ENCODE measurements at places on chromosomes 1 and 21.
A peak's percentile ranks its signal among the peaks of the same experiment; 100 is the strongest.

DNA sequence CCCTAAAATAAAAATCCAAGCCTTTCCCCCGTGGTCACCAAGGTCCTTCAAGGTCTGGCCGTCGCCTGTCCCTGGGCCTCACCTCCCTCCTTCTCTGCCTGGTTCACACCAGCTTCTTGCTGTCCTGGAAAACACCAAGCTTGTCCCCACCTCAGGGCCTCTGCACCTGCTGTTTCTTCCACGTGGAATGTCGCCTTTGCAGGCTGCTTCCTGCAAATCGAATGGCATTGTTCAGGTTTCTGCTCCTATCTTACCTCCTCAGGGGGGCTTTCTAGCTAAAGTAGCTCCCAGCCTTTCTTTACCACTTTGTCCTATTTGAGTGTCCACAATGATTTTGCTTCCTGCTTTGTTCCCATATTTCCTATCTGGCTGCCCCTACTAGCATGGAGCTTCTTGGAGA is 3.3 kb upstream of the CASZ1 start:
- DNase-seq = no peak

DNA sequence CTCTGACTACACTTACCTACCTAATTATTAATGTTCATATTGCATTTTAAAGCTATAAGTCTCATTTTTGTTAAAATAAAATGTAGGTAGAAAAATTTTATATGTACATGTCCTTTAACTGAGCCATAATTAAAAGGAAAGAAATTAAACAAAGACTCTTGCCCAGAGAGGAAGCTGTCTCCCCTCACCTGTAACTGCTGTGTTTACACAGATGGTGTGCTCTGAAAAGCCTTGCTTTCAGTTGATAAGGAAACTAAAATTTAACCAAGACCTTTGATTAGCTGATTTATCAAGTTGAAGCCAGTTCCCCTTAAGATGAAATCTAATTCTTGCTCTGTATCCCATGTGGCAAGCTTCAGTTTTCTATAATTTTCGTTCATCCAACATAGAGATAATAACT is 213.5 kb downstream of the LYPLAL1 start:
- no peak for DNase-seq

GRCh38 chr1:115534106-115534505 is 107.7 kb upstream of the VANGL1 start:
- DNase-seq = no peak

DNA sequence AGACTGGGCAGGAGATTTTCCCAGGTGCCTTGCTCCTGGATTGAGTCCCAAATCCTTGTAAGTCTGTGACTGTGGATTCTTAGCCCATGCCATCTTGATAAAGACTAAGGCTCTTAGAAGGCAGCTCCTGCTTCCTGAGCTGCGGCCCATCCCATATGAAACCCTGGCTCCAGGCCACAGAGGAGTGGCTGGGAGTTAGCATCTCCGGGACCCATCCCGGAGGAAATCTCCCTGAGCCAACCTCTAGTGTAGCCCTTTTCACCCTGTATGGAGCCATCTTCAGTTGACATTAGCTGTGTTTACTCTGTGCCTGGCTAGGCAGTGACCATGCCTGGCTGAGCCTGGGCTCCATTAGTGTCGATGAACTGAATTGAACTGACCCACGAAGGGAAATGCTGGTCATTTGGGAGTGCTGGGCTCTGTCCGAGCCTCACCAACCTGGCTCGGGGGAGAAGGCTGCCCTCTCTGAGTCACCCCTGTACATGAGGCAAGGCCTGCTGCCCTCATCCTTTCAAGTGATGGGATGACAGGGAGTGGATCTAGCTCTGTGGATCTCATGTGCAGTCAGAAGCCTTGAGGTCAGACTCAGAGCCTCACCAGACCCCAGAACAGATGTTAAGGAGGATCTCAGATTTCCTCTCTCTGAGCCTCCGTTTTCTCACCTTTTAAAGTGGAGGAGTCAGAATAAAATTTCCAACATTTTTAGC is 37.5 kb downstream of the LGR6 start:
- DNase-seq = no peak

GRCh38 chr1:77716065-77716464 is 33.6 kb upstream of the ZZZ3 start:
- no peak for DNase-seq

GRCh38 chr1:41726292-41726691 is 192.4 kb downstream of the HIVEP3 start:
- DNase-seq = no peak

GRCh38 chr1:6794164-6794563 is 8.9 kb downstream of the CAMTA1 start:
- DNase-seq = no peak

DNA sequence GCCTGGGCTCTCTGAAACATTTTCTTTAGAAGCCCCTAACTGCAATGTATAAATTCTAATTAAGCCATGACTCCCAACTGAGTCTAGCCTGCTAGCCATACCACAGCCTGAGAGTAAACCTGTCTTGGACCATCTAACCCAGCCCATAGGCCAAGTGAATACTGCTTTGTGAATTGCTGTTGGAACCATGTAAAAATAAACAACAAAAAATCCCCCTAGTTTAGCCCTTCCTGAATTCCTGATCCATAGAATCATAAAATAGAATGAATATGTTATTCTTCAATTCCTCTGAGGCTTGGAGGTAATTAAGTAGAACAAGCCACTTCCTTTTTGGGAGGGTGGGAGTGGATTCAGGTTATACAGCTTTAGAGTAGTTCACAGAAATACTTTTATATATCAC is 1496.4 kb downstream of the MRPL39 start:
- no peak for DNase-seq

DNA sequence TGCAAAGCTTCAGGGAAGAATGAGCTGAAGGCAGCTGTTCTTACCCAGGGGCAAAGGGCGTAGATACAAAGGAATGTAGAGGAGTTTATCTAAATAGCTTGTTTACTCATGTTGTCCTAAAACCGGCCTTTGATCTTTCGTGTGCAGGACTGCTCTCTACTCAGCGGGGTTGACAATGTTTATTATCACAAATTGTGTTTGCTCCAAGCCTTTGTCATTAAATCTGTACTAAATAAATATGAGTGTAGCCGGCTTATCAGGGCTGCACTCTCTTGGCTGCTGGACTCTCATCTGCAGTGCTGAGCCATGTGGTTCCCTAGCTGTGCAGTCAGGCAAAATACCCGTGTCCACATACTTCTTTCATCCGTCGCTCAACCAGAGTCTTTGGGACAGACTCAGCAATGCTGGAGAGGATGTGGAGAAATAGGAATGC is 199.0 kb downstream of the LBR start:
- no peak for DNase-seq

GRCh38 chr1:3384407-3384806 is 70.1 kb upstream of the ARHGEF16 start:
- no peak for DNase-seq

GRCh38 chr1:74425676-74426075 is 86.7 kb downstream of the LRRC53 start:
- DNase-seq = no peak

DNA sequence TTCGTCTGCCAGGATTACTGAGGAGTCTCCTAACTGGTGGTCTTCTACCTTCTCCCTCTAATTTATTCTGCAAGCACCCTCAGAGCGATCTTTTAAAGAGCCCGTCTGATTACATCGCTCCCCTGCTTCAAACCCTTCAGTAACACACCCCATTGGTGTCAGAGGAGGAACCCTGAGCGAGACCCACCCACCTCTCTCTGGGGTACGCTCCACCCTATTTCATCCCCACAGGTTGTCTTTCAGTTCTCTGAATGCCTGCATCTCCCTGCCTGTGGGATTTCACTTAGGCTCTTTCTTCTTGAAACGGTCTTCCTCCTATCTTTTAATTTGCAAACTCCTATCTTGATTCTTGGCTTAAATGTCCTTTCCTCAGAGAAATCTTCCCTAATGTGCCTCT is 39.4 kb downstream of the C1orf21 start:
- no peak for DNase-seq

GRCh38 chr1:25458541-25459298 is 28.0 kb downstream of the MACO1 start:
- DNase-seq = no peak

DNA sequence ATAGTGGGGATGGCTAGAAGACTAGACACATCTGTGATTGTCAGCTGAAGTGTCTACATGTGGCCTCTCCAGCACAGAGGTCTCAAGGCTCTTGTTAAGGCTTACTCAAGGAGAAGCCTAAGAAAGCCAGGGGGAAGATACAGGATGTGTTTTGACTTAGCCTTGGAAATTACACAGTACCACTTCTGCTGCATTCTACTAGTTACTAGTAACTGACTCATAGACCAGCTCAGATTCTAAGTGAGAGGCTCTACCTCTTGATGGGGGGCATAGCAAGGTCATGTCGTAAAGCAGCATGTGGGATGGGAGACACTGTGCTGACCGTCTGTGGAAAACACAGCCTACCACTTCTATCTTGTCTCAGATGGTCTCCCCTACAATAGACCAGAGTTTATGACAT is 99.5 kb downstream of the UBE2U start:
- DNase-seq = no peak

GRCh38 chr1:66607458-66607857 is 73.5 kb downstream of the SGIP1 start:
- peak; percentile 23 for DNase-seq

GRCh38 chr1:77509051-77509492 is 173.4 kb downstream of the ZZZ3 start:
- DNase-seq = no peak

DNA sequence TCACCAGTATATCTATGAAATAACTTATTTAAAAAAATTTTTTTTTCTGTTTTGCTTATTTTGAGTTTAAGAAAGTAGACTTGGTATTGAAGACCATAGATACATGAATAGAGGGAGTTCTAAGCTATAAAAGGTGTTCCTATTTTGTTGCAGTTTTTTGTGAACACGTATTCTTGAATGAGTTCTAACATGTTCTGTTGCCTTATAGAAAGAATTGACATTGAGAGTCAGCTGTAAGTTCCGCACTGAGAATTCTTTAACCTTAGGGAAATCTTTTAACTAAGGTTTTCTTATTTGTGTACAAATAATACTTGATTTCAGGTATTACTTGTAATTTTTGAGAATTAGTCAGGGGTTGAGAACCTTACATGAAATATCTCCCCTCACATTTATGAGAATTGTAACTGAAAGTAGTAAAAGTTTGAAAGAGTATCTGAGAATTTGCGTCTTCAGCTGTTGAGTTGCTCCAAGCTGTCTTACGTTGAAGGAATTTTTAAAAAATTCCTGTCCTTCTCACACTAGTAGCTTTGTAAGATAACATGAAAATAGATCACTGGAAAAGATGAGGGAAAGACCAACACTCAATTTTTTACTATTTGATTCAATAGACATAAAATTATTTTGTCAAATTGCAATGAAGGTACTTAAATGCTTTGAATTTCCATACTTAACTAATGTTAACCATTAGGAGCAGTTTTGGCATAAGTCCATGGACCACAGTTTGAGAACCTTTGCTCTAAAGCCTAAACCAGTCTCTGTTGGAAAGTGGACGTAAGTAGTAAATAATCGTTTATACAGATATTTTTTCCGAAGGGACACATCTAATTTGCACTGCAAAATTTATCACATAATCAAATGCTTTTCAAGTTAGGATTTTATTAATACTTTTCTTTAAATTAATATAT is 3.8 kb downstream of the DR1 start:
- no peak for DNase-seq

GRCh38 chr1:60895701-60896100 is 186.7 kb upstream of the NFIA start:
- DNase-seq = no peak

- DNase-seq = no peak
Observed at GRCh38 chr1:4216231-4216630, 316.2 kb upstream of the C1orf174 start.

- no peak for DNase-seq
Observed at GRCh38 chr1:110088739-110089316, 18.4 kb upstream of the ALX3 start.

DNA sequence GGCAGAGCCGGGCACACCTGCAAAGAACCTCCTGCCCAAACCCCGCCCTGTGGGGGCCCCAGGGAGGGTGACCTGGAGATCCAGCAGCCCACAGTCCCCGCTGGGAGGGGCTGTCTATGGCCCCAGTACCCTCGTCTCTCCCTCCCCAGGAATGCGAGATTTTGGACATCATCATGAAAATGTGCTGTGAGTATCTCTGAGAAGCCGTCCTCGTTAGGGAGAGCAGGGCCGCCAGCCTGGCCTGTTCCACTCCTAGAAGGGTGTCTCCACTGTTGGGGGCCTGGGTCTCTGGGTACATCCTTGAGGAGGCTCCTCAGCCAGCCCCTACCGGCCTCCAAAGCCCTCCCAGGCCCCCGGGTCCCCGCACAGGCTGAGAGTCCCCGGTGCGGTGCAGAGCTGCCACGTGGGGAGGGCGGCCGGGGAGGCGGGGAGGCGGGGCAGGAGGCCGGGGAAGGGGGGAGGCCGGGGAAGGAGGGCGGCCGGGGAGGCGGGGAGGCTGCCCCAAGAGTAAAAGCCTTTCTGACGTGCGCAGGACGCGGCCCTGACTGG is 18.7 kb downstream of the COL6A1 start:
- peak; percentile 12 for DNase-seq

DNA sequence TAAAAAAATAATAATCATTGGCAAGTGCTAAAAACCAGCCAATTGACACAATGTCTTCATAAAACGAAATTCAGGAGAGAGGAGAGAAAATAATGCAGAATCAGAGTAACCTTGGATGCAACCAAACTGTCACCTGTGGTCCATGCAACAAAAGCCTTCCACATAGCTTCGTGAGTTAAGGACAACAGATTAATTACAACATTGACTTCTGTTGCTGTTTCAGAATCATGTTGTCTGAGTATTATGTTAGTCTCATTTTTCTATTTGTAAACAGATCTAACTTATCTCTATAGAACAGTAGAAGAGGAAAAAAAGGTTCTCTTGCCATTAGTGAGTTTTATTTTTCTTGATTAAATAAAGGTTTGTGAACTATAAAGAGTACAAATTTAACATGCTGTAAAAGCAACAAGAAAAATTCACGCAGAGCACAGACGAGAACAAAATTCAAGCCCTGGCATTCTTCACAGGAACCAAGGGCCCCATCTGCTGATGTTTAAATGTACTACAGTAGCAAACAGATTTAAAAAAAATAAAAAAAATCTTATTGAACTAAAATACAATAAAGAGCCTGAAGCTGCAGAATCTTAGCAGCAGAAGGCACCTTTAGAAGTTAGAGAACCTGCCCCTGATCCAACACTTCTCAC is 381.1 kb upstream of the PKN2 start:
- peak; percentile 24 for DNase-seq

- DNase-seq = no peak
Observed at GRCh38 chr1:107079249-107079648, 22.8 kb downstream of the PRMT6 start.

DNA sequence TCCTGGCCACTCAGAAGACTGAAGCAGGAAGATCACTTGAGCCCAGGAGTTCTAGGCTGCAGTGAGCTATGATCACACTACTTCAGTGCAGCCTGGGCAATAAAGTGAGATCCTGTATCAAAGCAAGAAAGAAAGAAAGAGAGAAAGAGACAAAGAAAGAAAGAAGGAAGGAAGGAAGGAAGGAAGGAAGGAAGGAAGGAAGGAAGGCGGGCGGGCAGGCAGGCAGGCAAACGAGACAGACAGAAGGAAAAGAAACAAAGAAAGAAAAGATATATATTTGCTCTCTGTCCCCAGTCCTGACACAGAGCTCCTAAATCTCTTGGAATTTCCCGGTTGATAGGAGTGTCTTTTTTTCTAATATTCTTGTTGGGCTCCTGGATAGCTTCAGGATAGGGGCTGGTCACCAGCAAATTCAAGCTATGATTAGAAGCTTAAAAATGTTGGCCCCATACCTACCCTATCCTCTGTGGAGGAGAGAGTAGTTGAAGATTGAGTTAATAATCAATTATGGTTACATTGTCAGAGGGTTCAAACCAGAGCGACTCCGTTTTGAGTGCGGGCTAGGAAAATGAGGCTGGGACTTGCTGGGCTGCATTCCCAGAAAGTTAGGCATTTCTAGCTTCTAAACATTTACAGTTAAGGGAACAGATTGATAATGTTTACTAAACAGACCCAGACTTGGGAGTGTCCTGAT is 3.3 kb upstream of the MIGA1 start:
- no peak for DNase-seq
